Astrocyte (in vitro differentiated cells and primary cell): ENCODE measurements at places on chromosomes 11 and 22. TPM values are rescaled to one million over a fixed set of nuclear protein-coding genes. Genes with fewer than 3 reads are reported as not detected.

RBX1 gene
- total RNA-seq: 49.4 and 54.6 TPM in 2 replicates

DNA sequence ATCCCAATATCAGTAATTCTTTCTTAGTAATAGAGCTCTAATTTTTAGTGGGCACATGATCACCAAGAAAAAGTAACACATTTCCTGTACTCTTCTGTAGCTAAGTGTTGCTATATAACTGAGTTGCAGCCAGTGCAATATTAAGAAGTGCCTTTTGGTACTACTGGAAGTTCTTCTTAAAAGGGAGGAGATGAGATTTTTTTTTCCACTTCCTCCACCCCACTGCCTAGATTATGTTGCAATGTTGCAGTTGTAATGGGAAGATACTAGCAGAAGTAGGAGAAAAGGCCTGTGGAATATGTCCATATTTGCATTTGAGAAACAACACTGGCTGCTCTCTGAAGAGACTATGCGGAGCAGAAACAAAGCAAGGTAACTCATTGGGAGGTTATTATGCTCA lies 280.6 kb upstream of the ANO5 start:
- no peak for DNase-seq

DNA sequence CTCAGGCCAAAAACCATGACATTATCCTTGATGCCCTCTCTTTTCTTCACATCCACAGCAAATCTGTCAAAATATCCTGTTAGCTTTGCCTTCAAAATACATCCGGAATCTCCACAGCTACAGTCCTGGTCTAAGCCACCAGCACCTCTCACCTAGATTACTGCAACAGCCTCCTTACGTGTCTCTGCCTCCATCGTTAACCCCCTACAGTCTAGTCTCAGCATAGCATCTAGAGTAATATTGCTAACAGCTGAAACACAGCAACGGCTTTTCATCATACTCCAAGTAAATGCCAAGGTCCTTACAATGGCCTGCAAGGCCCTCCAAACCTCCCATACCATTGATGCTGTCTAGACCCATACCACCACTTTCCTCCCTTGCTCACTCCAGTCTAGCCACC lies 4.4 kb downstream of the TSG101 start:
- no peak for DNase-seq

DNA sequence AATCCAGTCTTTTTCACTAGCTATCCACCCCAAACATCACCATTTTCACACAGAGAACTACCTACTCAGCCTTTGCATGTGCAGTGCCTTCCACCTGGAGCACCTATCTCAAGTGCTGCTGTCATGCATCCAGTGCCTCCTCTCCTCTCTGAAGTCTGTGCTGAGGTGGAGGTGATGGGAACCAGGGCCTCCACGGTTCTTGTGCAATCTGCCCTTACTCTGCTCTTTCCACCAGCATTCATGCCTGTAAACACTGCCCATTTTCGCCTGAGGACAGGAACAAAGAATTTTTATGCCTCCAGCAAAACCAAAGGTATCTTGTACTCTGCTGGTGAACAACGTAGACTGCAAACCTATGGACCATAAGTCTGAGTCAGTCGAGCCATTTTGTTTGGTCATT lies 27.0 kb downstream of the PITPNB start:
- DNase-seq: no peak

GRCh38 chr11:15875943-15876342 lies 480.4 kb downstream of the SOX6 start:
- no peak for DNase-seq

KCNK4 gene
- 0.52 TPM in 1 of 2 replicates, not detected in the other for total RNA-seq

OR4X1 gene
- not detected in 2 replicates for total RNA-seq

DNA sequence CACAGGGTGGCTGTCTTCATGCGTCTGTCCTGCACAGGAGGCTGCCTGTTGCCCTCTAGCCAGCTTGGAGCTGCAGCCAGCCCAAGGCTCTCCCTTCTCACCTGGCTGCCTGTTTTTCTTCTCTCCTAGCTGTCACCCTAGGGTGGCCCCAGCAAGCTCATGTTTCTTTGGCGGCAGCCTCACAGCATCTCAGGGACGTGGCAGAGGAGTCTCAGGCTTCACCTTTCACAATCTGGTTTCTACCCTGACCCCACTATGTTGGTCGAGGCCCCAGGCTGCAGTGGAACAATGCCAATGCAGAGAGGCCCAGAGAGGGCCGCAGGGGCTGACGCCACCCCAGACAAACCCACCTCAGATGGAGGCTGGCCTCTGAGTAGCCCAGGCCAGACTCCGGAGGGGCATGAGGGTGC lies 2.5 kb upstream of the CLDN5 start:
- DNase-seq: no peak

GRCh38 chr11:46698597-46698996 lies 1.8 kb downstream of the ARHGAP1 start:
- DNase-seq: no peak

C11orf91 gene
- total RNA-seq: not detected in 2 replicates

GRCh38 chr11:2996976-2997375 lies 4.8 kb upstream of the NAP1L4 start:
- no peak for DNase-seq

DNA sequence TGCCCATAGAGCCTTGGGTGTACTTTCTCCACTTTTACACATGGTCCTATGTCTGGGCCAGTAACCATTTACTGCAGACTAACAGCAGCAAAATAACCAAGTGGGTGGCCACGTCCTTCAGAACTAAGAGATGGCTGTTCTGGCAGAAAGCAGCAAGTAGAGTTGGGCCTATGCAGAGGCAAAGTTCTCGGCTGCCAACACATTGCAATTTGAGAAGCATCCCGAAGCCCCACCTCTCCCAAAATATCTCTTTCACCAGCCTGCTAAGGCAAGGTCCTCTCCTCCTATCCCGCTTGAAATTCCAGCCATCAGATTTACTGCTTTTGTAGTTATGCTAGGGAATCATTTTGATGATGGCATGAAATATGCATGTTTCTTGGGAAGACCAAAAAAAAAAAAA lies 118.5 kb upstream of the APOA1 start:
- DNase-seq: no peak

OR5A1 gene
- total RNA-seq: not detected in 2 replicates
